ENCODE measurements at places on chromosomes 16 and 17.

GRCh38 chr17:72467841-72468653 is 347.2 kb downstream of the SOX9 start:
- DNase-seq, result no peak

DNA sequence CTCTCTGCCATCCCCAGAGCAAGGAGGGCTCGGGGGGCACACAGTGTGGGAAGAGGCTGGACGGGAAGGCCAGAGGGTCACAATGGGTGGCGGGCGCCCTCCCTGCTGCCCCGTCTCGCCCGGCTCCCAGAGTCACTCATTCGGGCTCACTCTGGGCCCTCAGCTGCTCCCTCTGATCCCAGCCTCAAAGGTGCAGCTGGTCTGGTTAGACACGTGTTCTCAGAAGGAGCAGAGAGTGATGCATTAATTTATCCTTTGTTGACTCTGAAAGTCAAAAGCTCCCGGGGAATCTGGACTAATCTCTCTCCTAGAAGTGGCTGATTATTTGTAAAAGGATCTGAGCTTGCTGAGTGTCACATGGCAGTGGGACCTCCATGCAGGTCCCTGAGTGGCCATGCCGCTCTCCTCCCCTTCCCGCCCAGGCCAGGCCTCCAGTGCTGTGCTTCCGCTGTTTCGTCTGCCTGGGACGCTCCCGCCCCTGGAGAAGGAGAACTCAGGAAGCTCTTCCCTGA is 87.5 kb downstream of the SEC14L1 start:
- no peak for DNase-seq

DNA sequence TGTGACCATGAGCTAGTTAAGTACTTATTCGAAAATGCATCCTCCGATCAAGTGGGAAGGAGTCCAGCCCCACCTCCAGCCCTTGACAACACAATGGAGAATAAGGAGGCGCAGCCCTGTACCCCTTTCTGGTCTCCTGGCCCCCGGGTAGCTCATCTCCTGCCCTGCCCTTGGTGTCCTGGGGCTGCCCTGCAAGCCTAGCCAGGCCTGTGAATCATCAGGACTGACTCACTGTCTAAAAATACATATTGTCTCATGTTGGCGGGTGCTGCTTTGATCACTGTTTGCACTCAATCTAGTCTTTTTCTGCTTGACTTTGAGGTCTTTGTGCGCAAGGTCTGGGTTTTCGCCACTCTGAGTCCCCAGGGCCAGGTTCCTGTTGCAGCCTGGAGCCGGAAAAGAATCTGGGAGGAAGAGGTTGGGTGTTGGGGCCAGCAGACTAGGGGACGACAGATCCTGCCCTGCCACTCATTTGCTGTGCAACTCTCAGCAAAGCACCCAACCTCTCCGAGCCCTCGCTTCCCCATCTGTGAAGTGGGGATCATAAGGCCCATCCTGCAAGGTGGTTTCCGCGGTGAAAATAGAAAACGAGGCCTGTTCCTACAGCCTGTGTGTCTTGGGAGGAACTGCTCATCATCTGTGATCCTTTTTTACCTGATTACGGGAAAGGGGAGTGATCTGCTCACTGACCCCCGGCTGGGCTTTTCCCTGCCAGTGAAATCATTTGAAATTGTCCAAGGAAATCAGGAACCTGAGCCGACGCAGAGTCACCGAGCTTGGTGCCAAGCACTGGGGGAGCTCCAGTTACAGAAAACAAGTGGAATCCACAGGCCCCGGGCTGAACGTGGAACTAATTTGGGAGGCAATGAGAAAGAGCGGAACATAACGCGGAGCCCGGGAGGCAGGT is 230.4 kb downstream of the PARN start:
- no peak for DNase-seq

- DNase-seq, result no peak
Measured at GRCh38 chr16:90001761-90002503, 17.3 kb downstream of the DBNDD1 start.
